ENCODE measurements at places on chromosomes 5 and 9. TPM values are rescaled to one million over a fixed set of nuclear protein-coding genes. Genes with fewer than 3 reads are reported as not detected.
A peak's percentile ranks its signal among the peaks of the same experiment; 100 is the strongest.

DNA sequence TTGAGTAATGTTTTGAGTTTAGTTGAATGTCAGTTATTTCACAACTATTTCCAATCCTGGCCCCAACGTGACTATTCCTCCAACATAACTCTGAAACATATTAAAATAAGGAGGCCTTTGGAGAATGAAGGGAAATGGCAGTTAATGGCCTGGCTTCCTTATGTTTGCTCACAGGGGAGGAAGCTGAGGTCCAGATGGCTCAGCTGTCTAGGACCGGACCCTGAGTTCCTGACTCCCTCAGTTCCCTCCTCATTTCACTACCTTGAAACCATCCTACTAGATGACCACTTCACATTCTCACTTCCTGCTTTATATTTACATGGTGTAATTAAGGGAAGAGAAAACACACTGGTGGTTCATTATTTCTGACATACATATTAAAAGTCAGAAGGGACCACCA lies 6.6 kb downstream of the OTULINL start:
- H3K27ac ChIP-seq, result no peak overlapping the region
- no peak overlapping the region for H3K4me3 ChIP-seq
- no peaks in the 10 kb centered on the region for H3K4me1 ChIP-seq

- no peaks in the 10 kb centered on the region for H3K27me3 ChIP-seq
- no peak for DNase-seq
- peaks cover 9% of the 10 kb centered on the region for H3K4me1 ChIP-seq
- H3K36me3 ChIP-seq, result peaks cover 36% of the 10 kb centered on the region
- H3K27ac ChIP-seq, result no peak overlapping the region
Measured at GRCh38 chr9:104794070-104794469, 30.1 kb downstream of the NIPSNAP3B start.

GRCh38 chr5:107513337-107514085 lies 157.2 kb downstream of the EFNA5 start:
- no peak overlapping the region for H3K27ac ChIP-seq
- H3K4me1 ChIP-seq, result no peaks in the 10 kb centered on the region
- DNase-seq, result no peak
- H3K4me3 ChIP-seq, result no peak overlapping the region
- H3K36me3 ChIP-seq, result no peaks in the 10 kb centered on the region
- H3K27me3 ChIP-seq, result no peaks in the 10 kb centered on the region

- no peaks in the 10 kb centered on the region for H3K36me3 ChIP-seq
- H3K4me3 ChIP-seq, result no peak overlapping the region
- H3K27me3 ChIP-seq, result no peaks in the 10 kb centered on the region
Measured at GRCh38 chr5:105565531-105565930, 2002.9 kb upstream of the NUDT12 start.

GRCh38 chr5:118825226-118825625 lies 163.1 kb downstream of the DTWD2 start:
- no peaks in the 10 kb centered on the region for H3K36me3 ChIP-seq
- H3K4me3 ChIP-seq, result no peak overlapping the region
- H3K27ac ChIP-seq, result no peak overlapping the region
- no peaks in the 10 kb centered on the region for H3K27me3 ChIP-seq
- no peak for DNase-seq

DNA sequence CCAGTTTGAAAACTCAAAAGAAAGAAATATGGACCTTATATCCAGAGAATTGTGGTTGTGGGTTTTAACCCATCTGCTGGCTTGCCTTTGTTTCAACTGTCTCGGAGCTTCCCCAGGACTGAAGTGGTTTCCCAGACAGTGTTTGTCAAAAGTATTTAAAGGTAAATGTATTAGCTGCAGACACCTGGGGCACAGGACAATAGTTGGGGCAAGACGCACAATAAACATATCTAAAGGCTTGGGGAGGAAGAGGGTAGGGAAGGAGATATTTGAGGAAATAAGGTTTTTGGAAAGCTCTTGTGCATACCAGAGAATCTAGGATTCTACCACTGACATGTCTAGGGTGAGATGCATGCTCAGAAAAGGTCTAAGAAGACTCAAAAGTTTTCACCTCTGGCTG lies 99.0 kb downstream of the ADAMTS2 start:
- no peaks in the 10 kb centered on the region for H3K4me1 ChIP-seq
- DNase-seq, result peak; percentile 12
- no peak overlapping the region for H3K4me3 ChIP-seq
- no peak overlapping the region for H3K27ac ChIP-seq
- H3K36me3 ChIP-seq, result no peaks in the 10 kb centered on the region

GRCh38 chr5:72372923-72373322 lies 52.8 kb downstream of the PTCD2 start:
- no peak overlapping the region for H3K4me3 ChIP-seq
- DNase-seq, result no peak
- no peaks in the 10 kb centered on the region for H3K36me3 ChIP-seq

DNA sequence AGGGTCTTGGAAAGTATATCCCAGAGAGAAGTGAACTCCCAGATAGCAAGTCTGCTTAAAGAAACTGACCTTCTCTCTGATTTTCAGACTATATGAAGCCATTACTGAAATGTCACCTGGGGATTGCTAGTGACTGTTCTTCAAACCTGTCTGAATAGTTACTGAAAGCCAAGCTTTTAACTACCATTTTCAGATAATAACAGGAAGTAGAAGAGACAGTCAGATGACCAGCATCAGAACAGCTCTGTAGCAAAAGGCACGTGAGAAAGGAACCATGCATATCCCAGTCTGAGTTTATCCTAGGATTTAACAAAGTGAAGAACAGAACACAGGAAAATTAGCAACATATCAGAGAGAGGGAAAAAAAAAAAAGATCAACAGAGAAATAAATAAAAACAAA lies 74.9 kb upstream of the SELENOP start:
- no peak for DNase-seq
- no peaks in the 10 kb centered on the region for H3K4me1 ChIP-seq
- H3K4me3 ChIP-seq, result no peak overlapping the region
- H3K27me3 ChIP-seq, result no peaks in the 10 kb centered on the region
- H3K36me3 ChIP-seq, result no peaks in the 10 kb centered on the region

- H3K27me3 ChIP-seq, result 0 out of 2 replicates have a peak, but pooled peaks cover 3% of the 10 kb centered on the region
- H3K36me3 ChIP-seq, result no peaks in the 10 kb centered on the region
- DNase-seq, result no peak
- no peak overlapping the region for H3K4me3 ChIP-seq
Measured at GRCh38 chr9:27527702-27528075, 1.9 kb downstream of the MOB3B start.

- no peak overlapping the region for H3K27ac ChIP-seq
- H3K4me3 ChIP-seq, result no peak overlapping the region
- no peaks in the 10 kb centered on the region for H3K4me1 ChIP-seq
- H3K36me3 ChIP-seq, result no peaks in the 10 kb centered on the region
- no peaks in the 10 kb centered on the region for H3K27me3 ChIP-seq
Measured at GRCh38 chr5:52743012-52743411, 44.7 kb upstream of the ITGA1 start.

DNA sequence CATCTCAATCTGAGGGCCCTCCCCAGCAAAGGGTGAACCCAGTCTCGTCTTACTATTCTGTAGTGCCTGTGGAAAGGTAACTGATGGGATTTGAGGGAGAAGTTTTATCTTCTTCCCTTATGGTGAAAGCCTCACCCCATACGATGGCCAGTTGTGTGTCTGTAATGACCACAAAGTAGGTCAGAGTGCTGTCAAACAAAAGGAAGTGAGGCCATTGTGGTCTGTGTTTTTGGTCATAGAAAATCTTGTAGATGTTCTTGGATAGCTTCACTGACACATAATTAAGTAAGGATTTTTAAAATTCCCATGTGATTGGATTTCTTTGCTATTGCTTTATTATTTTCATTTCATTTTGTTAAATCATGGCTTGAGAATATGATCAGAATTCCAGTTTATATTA lies 505.1 kb upstream of the KLF4 start:
- DNase-seq, result no peak
- no peak overlapping the region for H3K27ac ChIP-seq
- no peaks in the 10 kb centered on the region for H3K27me3 ChIP-seq
- H3K4me3 ChIP-seq, result no peak overlapping the region
- no peaks in the 10 kb centered on the region for H3K4me1 ChIP-seq

DNA sequence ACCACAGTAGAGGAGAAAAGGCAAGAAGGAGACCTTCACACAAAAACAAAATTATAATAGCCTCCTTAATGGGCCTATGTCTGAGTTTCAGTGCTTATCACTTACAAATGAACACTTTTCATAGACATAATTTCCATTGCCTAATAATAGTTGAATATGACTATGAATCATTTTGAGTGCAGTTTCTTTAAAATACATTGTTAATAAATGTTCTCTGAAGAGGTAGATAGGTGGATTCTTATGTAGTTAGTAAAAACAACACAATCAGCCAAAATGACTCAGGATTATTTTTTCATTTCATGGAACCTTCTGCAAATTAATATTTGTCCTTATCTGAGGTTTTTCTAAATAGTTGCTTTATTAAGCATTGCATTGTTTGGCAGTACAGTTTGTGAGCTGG lies 45.6 kb downstream of the DAPK1 start:
- H3K36me3 ChIP-seq, result peaks cover 58% of the 10 kb centered on the region
- H3K4me3 ChIP-seq, result no peak overlapping the region
- no peak overlapping the region for H3K27ac ChIP-seq

GRCh38 chr5:59222687-59223511 lies 640.0 kb downstream of the RAB3C start:
- no peaks in the 10 kb centered on the region for H3K27me3 ChIP-seq
- no peak overlapping the region for H3K27ac ChIP-seq
- H3K4me1 ChIP-seq, result no peaks in the 10 kb centered on the region
- no peaks in the 10 kb centered on the region for H3K36me3 ChIP-seq
- no peak for DNase-seq
- H3K4me3 ChIP-seq, result no peak overlapping the region

- no peaks in the 10 kb centered on the region for H3K27me3 ChIP-seq
- H3K27ac ChIP-seq, result no peak overlapping the region
- H3K4me1 ChIP-seq, result no peaks in the 10 kb centered on the region
- H3K36me3 ChIP-seq, result no peaks in the 10 kb centered on the region
- no peak for DNase-seq
Measured at GRCh38 chr9:90062982-90063381, 458.2 kb downstream of the GADD45G start.

DNA sequence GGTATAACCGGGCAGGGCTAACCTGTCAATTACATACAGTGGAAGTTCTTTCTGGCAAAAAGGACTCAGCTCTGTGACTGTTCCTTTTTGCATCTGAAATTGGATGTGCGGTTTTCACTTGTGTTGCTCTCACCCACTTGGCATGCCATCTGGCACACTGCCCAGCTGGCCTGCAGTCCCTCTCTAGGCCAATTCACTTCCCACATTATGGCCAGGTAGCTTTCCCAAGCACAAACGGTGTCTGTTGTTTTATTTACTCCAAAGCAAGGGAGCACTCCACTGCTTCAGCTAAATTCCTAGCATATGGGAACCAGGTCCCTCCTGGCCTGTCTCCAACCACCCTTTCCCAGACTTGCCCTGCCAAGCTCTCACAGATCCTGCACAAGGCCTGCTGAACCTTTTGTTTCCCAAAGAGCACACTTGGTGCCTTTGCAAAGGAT lies 132.5 kb downstream of the SEMA6A start:
- no peaks in the 10 kb centered on the region for H3K27me3 ChIP-seq
- no peaks in the 10 kb centered on the region for H3K36me3 ChIP-seq
- peaks cover 22% of the 10 kb centered on the region for H3K4me1 ChIP-seq
- DNase-seq, result peak; percentile 46
- H3K27ac ChIP-seq, result no peak overlapping the region

- no peak for DNase-seq
- H3K36me3 ChIP-seq, result no peaks in the 10 kb centered on the region
- no peaks in the 10 kb centered on the region for H3K4me1 ChIP-seq
- no peaks in the 10 kb centered on the region for H3K27me3 ChIP-seq
- no peak overlapping the region for H3K4me3 ChIP-seq
Measured at GRCh38 chr9:16598316-16598715, 272.2 kb downstream of the BNC2 start.

DNA sequence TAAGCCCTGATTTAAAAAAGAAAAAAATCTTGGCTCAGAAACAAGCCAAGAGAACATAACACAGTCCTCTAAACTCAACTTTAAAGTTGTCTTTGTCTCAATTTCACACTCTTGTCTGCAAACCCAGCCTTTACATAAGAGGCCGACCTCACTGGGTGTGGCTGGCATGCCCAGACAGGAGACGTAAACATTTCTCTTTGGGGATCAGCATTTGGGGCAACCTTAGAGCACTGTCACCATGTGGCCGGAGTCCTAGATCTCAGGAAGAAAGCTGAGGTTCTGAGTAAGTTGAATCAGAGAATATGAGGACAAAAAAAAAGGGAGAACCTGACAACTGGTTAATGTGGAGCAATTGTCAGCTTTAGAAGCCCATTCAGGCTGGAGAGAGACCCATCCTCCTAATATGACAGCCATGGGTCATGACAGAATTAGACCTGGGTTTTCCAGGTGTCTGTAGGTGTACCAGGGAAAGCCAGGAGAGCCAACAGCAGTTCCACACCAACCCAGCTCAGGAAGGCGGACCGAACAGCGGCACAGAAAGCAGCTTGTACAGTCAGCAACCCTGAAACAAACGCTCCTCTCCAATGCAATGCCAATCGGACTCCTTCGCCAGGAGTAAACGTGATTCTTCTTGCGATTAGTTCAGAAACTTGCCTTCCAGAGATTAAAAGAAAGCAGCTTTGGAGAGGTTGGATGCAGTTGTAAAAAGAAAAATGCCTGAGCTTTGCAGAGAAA lies 97.9 kb upstream of the MAP3K1 start:
- H3K27me3 ChIP-seq, result no peaks in the 10 kb centered on the region
- no peaks in the 10 kb centered on the region for H3K36me3 ChIP-seq
- H3K4me3 ChIP-seq, result no peak overlapping the region
- H3K27ac ChIP-seq, result no peak overlapping the region
- H3K4me1 ChIP-seq, result peaks cover 20% of the 10 kb centered on the region

DNA sequence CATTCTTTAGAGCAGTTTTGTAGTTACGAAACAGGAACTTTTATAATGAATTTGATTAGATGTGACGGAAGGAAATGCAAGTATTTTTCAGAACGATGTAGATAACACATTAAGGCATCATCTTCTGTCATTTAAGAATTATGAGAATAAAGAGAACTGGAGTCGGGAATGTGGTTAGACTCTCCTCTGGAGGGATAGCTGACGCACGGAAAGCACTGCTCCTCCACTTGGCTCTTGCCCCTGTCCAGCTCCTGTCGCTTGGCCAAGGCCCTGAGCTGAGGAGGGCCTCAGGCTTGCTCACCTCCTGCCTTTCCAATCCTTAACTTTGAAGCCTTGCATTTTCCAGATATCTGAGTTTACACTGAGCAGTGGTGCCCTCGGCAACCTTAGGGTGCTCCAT lies 60.5 kb downstream of the MAP1B start:
- no peaks in the 10 kb centered on the region for H3K27me3 ChIP-seq
- peaks cover 62% of the 10 kb centered on the region for H3K36me3 ChIP-seq
- no peak overlapping the region for H3K27ac ChIP-seq
- no peak overlapping the region for H3K4me3 ChIP-seq
- H3K4me1 ChIP-seq, result no peaks in the 10 kb centered on the region

- H3K4me1 ChIP-seq, result peaks cover 7% of the 10 kb centered on the region
- H3K4me3 ChIP-seq, result no peak overlapping the region
- no peak overlapping the region for H3K27ac ChIP-seq
- H3K27me3 ChIP-seq, result peaks cover 85% of the 10 kb centered on the region
Measured at GRCh38 chr9:37029304-37029775, 4.7 kb downstream of the PAX5 start.

- no peak overlapping the region for H3K4me3 ChIP-seq
- no peaks in the 10 kb centered on the region for H3K4me1 ChIP-seq
- no peak overlapping the region for H3K27ac ChIP-seq
- no peak for DNase-seq
- no peaks in the 10 kb centered on the region for H3K36me3 ChIP-seq
Measured at GRCh38 chr5:17769277-17769676, 135.0 kb downstream of the TAF11L14 start.

HAND1 gene
- not detected for total RNA-seq

C1QTNF2 gene
- 5.7 TPM for total RNA-seq

LPAR1 gene
- total RNA-seq, result 21.7 TPM

SNX24 gene
- 37.6 TPM for total RNA-seq

HAVCR1 gene
- not detected for total RNA-seq

ACTBL2 gene
- not detected for total RNA-seq

C9orf153 gene
- total RNA-seq, result not detected

SPATA6L gene
- not detected for total RNA-seq

SMIM23 gene
- total RNA-seq, result not detected

RNF180 gene
- 0.79 TPM for total RNA-seq

CTSL gene
- total RNA-seq, result 393 TPM

ANKRD34B gene
- total RNA-seq, result not detected

DRD1 gene
- total RNA-seq, result 10.0 TPM

Measured in SJSA1 (cell line).